ENCODE measurements at places on chromosomes 6 and 20.
A peak's percentile ranks its signal among the peaks of the same experiment; 100 is the strongest.

GRCh38 chr20:63598479-63599395 lies 24.7 kb upstream of the HELZ2 start:
- no peaks in the 10 kb centered on the region for H3K4me1 ChIP-seq
- no peak overlapping the region for H3K27ac ChIP-seq
- H3K36me3 ChIP-seq = peaks cover 16% of the 10 kb centered on the region
- no peak overlapping the region for H3K4me3 ChIP-seq
- H3K27me3 ChIP-seq = no peaks in the 10 kb centered on the region
- DNase-seq = no peak

DNA sequence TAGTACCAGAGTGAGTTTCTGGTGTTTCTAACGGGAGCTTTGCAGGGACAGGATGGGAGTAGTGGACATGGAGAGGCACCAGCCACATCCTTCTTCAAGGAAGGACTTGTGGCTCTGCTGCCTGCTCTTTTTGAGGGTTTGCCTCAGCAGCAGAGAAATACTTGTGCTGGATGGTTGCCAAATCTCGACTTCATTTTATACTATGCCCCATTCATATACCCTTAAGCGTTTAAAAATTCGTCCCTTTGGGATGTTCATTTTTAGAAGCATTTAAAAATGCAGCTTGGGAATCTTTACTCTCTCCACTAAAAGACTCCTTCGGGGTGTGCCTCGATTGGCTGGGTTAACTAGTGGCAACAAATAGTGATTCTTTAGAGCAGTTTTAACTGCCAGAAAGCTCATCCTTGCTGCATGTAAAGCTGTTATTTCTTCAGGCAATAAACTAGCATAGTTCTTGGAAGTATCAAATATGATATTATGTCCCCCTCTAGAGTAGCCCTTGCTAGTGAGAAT lies 126.5 kb upstream of the B3GAT2 start:
- peaks cover 4% of the 10 kb centered on the region for H3K36me3 ChIP-seq
- H3K27me3 ChIP-seq = no peaks in the 10 kb centered on the region
- H3K4me1 ChIP-seq = no peaks in the 10 kb centered on the region
- no peak overlapping the region for H3K4me3 ChIP-seq

- H3K4me1 ChIP-seq = peaks cover 14% of the 10 kb centered on the region
- H3K27me3 ChIP-seq = peaks cover 74% of the 10 kb centered on the region
- peak overlapping the region; percentile 18 for H3K27ac ChIP-seq
- peak overlapping the region; percentile 87 for H3K4me3 ChIP-seq
Measured at GRCh38 chr6:28634761-28635546, 109.3 kb downstream of the GPX5 start.

GRCh38 chr6:3231247-3232016 lies 4.0 kb upstream of the TUBB2B start:
- H3K27me3 ChIP-seq = peaks cover 23% of the 10 kb centered on the region
- DNase-seq = peak; percentile 70
- peak overlapping the region; percentile 46 for H3K27ac ChIP-seq

DNA sequence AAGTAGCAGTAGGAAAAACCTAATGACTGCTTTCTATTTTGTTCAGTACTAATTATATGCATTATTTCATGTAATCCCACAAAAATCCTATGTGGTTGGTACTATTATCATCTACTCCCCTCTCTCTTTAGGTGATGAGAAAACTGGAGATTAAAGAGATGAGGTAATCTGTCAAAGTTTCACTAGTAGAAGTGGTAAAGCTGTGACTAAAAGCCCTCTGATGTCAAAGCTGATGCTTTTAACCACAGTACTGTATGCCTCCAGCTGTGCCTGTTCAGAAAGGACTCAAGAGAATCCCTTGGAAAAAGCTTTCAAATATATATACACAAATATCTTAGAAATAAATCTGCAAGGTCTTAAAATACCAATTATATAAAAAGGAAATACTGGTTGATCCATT lies 38.0 kb downstream of the PHIP start:
- H3K36me3 ChIP-seq = peaks cover 42% of the 10 kb centered on the region
- H3K4me1 ChIP-seq = peaks cover 6% of the 10 kb centered on the region
- DNase-seq = no peak
- H3K4me3 ChIP-seq = no peak overlapping the region
- H3K27ac ChIP-seq = no peak overlapping the region

GRCh38 chr6:108969776-108970175 lies 121.6 kb downstream of the ARMC2 start:
- no peaks in the 10 kb centered on the region for H3K27me3 ChIP-seq
- H3K27ac ChIP-seq = no peak overlapping the region
- no peak for DNase-seq
- peaks cover 35% of the 10 kb centered on the region for H3K4me1 ChIP-seq
- no peak overlapping the region for H3K4me3 ChIP-seq

GRCh38 chr6:137904822-137905617 lies 38.0 kb downstream of the TNFAIP3 start:
- 0 out of 2 replicates have a peak, but pooled peaks cover 3% of the 10 kb centered on the region for H3K27me3 ChIP-seq
- no peak overlapping the region for H3K4me3 ChIP-seq
- no peak for DNase-seq
- H3K36me3 ChIP-seq = no peaks in the 10 kb centered on the region

DNA sequence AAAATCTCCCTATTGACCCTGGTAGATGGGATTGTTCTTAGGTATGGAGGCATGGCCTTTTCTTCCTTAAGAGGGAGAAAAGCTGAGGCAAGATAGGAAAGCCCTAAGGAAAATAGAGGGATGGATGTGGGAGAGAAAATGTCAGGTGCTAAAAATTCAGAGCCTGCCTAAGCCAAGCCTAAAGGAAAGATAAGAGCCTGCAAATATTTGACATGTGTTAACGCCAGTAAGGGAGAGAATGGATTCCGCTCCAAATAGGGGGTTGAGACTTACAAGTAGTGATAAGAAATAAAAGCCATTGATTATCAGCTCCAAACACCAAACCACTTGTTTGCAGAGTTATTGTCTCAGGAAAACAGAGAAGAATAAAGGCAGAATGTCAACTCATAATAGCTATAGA lies 533.6 kb downstream of the PTPRT start:
- no peaks in the 10 kb centered on the region for H3K27me3 ChIP-seq
- H3K27ac ChIP-seq = no peak overlapping the region
- no peak overlapping the region for H3K4me3 ChIP-seq
- DNase-seq = no peak

DNA sequence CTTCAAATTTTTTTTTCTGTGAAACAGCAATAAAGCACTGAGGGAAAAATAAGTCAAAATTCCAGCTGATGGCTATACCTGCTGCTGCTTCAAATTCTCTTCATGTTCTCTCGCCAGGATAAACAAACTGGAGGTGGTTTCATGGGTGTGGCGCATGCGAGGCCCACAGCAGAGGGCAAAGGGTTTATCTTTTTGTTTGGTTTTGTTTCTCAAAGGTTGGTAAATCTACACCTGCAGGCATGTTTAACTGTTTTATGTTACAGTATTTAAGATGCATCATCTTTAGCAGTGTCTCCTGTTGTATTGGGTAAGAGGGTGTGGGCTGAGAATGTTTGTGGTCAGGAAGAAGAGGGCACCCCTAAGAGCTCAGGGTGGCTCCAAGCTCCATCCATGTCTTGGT lies 342.2 kb downstream of the CDH26 start:
- no peaks in the 10 kb centered on the region for H3K4me1 ChIP-seq
- no peak for DNase-seq
- peaks cover 5% of the 10 kb centered on the region for H3K36me3 ChIP-seq
- H3K27me3 ChIP-seq = peaks cover 20% of the 10 kb centered on the region
- H3K4me3 ChIP-seq = no peak overlapping the region
- no peak overlapping the region for H3K27ac ChIP-seq

- H3K4me3 ChIP-seq = no peak overlapping the region
- DNase-seq = no peak
- peaks cover 55% of the 10 kb centered on the region for H3K27me3 ChIP-seq
- no peaks in the 10 kb centered on the region for H3K4me1 ChIP-seq
- no peaks in the 10 kb centered on the region for H3K36me3 ChIP-seq
- no peak overlapping the region for H3K27ac ChIP-seq
Measured at GRCh38 chr6:28458568-28458967, 15.3 kb upstream of the ZSCAN23 start.

DNA sequence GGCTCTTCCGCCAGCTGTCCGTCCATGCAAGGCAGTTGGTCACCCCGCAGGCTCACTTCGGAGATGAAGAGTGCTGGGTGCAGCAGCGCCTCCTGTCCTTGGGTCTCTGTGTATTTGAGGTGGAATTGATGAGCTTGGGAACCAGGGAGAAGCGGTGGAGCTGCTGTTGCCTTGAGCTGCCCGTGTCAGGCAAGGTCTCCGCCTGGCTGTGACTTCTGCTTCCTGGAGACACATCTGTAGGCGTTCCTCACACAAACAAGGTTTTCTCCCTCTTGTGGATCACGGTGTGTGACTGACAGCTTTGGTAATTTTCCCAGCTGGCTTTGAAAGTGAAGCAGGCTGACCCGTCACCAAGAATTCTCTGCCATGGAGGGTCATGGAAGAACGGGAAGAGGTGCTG lies 2.5 kb upstream of the SLC17A9 start:
- H3K27me3 ChIP-seq = no peaks in the 10 kb centered on the region
- H3K27ac ChIP-seq = peak overlapping the region; percentile 90
- peaks cover 17% of the 10 kb centered on the region for H3K4me1 ChIP-seq
- H3K4me3 ChIP-seq = no peak overlapping the region
- peaks cover 54% of the 10 kb centered on the region for H3K36me3 ChIP-seq

GRCh38 chr6:66184091-66184490 lies 477.1 kb upstream of the EYS start:
- no peak for DNase-seq
- no peak overlapping the region for H3K27ac ChIP-seq
- H3K4me1 ChIP-seq = 0 out of 2 replicates have a peak, but pooled peaks cover 3% of the 10 kb centered on the region
- H3K27me3 ChIP-seq = no peaks in the 10 kb centered on the region

DNA sequence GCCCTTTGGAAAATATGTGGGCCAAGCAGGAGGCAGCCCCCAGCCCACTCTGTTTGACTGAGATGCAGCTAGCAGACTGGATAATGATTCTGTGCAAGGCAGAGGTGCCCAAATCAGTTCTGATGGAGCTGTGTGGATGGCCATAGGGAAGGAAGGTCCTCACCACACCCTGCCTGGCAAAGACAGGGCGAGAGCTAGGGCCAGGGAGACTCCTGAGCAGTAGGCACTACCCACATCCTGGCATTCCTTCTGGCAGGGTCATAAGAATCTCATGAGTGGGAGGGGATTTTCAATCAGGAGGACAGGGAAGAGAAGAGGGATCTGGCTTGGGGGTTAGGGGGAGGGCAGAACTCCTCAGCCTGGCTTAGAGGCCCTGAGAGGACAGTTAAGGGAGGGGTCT lies 18.6 kb upstream of the TREM2 start:
- H3K4me3 ChIP-seq = no peak overlapping the region
- H3K4me1 ChIP-seq = peaks cover 9% of the 10 kb centered on the region
- H3K27me3 ChIP-seq = no peaks in the 10 kb centered on the region
- H3K27ac ChIP-seq = no peak overlapping the region

DNA sequence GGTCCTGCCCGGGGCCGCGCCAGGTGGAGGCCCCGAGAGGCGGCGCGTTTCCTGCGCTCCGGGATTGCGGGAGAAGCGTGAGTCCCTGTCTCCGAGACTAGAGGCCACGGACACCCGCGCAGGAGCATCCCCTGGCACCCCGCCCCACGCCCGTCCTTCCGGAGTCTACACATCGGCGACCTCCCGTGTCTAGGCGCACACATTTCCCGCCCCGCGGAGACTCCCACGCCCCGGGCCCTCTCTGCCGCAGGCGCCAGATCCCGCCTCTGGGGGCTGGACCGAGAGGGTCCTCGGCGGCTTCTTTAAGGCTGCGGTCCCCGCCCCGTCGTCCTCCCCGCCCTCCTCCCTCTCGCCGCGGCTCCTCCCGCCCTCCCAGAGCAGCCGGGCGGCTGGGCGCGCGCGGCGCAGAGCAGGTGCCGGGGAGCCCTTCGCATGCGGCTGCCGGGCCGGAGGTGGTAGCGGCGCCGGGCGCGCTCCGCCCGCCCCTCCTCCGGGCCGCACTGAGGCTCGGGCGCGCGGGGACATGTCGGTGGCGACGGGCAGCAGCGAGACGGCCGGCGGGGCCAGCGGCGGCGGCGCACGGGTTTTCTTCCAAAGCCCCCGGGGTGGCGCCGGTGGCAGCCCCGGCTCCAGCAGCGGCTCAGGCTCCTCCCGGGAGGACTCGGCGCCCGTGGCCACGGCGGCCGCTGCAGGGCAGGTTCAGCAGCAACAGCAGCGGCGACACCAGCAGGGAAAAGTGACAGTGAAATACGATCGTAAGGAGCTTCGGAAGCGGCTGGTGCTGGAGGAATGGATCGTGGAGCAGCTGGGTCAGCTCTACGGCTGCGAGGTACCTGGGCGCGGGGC lies at the start of gene PPP1R14C:
PPP1R14C (plus strand) TSS at position 375 of the 846 bp plus-strand sequence; CDS start at position 524, 149 bp downstream.
- peaks cover 74% of the 10 kb centered on the region for H3K27me3 ChIP-seq
- H3K36me3 ChIP-seq = no peaks in the 10 kb centered on the region
- H3K27ac ChIP-seq = no peak within 1 kb of the TSS
- peaks cover 31% of the 10 kb centered on the region for H3K4me1 ChIP-seq
- peak; percentile 71 for DNase-seq

- DNase-seq = peak; percentile 52
- H3K36me3 ChIP-seq = no peaks in the 10 kb centered on the region
- no peak overlapping the region for H3K4me3 ChIP-seq
- no peak overlapping the region for H3K27ac ChIP-seq
Measured at GRCh38 chr6:158854214-158855101, 35.3 kb upstream of the EZR start.

DNA sequence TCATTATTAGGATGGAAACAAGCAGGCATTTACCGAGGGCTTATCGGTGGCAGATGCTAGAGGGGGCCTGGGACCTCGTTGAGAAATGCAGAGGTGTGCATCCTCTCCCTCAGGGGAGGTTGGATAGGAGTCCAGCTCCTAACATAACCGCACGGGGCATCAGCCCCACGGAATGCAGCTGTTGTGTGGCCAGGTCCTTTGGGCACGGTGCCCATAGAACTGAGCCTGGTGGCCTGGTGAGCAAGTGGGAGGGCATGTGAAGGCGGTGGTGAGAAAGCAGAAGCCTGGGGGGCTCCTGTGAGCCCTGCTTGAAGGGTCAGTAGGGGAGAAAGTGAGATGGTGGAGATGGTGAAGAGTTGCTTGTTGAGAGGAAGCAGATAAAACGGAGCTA lies 143.7 kb downstream of the CDH26 start:
- H3K27me3 ChIP-seq = peaks cover 91% of the 10 kb centered on the region
- H3K27ac ChIP-seq = no peak overlapping the region
- no peak overlapping the region for H3K4me3 ChIP-seq
- no peak for DNase-seq

- H3K36me3 ChIP-seq = no peaks in the 10 kb centered on the region
- DNase-seq = no peak
- no peaks in the 10 kb centered on the region for H3K27me3 ChIP-seq
- H3K27ac ChIP-seq = no peak overlapping the region
- H3K4me3 ChIP-seq = no peak overlapping the region
- no peaks in the 10 kb centered on the region for H3K4me1 ChIP-seq
Measured at GRCh38 chr20:49880177-49880576, 35.2 kb downstream of the SPATA2 start.

- H3K27ac ChIP-seq = peak overlapping the region; percentile 94
- H3K36me3 ChIP-seq = peaks cover 6% of the 10 kb centered on the region
- peak overlapping the region; percentile 86 for H3K4me3 ChIP-seq
- H3K4me1 ChIP-seq = peaks cover 18% of the 10 kb centered on the region
- H3K27me3 ChIP-seq = no peaks in the 10 kb centered on the region
- peak; percentile 82 for DNase-seq
Measured at GRCh38 chr6:145734486-145735355, 599 bp downstream of the EPM2A start.

DNA sequence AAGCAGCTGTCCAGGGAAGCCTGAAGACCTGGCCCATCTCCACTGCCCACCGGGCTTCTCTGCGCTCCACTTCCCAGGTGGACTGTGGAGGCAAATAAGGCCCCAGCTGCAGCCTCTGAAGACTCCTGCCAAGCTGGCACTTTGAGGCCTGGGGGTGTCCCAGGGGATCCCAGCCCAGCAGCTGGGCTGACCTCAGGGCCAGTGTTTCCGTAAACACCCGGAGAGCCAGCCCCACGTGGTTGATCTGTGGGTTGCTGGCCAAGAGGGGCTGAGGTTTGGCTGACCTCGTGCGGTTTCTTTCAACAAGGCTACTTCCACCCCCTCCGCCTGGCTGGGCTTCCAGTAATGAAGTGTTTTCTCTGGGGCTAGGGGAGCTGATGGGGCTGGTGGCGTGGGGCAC lies 12.4 kb upstream of the CCN5 start:
- H3K4me1 ChIP-seq = peaks cover 22% of the 10 kb centered on the region
- H3K27me3 ChIP-seq = no peaks in the 10 kb centered on the region
- no peak for DNase-seq
- no peaks in the 10 kb centered on the region for H3K36me3 ChIP-seq

Data from WTC11 (cell line).